ENCODE measurements at places on chromosomes 12 and 14.

GRCh38 chr12:132558042-132558856 lies 52.1 kb downstream of the LRCOL1 start:
- no peak overlapping the region for H3K4me3 ChIP-seq
- no peaks in the 10 kb centered on the region for H3K27me3 ChIP-seq
- H3K36me3 ChIP-seq: no peaks in the 10 kb centered on the region
- H3K4me1 ChIP-seq: no peaks in the 10 kb centered on the region
- DNase-seq: no peak
- H3K27ac ChIP-seq: no peak overlapping the region

DNA sequence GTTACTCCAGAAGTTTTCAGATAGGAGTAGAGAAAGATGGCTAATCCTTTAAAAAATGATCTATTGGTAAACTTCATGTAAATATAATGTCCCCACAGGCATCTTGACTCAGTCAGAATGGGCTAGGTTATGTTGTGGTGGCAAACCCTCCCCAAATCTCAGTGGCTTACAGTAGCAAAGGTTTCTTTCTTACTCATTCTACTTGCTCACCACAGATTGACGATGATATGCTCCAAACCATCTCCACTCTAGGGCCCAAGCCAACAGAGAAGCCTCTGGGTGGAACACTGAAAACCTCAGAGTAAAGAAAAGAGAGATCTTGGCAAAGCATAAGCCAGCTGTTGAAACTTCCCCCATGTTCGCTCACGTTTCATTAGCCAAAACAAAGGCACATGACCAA lies 146.4 kb downstream of the EMP1 start:
- no peaks in the 10 kb centered on the region for H3K27me3 ChIP-seq
- H3K36me3 ChIP-seq: no peaks in the 10 kb centered on the region
- no peak overlapping the region for H3K4me3 ChIP-seq
- DNase-seq: no peak

DNA sequence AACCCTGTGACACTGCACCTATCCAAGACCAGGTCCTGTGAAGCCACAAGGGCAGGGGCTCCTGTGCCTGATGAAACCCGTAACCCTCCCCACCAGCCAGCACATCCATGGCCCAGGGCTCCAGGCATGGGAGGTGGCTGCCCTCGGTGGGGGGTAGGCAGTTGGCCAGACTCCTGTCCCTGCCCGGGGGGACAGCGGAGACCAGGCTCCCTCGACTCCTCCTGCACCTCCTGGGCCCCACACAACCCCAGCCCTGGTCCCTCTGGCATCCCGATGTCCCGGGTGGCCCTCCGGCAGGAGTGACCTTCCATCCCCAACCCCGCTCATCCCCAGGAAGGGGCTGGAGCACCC lies 11.4 kb downstream of the AKT1 start:
- H3K4me3 ChIP-seq: no peak overlapping the region
- H3K27ac ChIP-seq: no peak overlapping the region
- no peak for DNase-seq
- no peaks in the 10 kb centered on the region for H3K4me1 ChIP-seq

GRCh38 chr12:68767191-68767590 lies 21.2 kb downstream of the SLC35E3 start:
- H3K27ac ChIP-seq: no peak overlapping the region
- H3K4me3 ChIP-seq: no peak overlapping the region
- no peaks in the 10 kb centered on the region for H3K27me3 ChIP-seq

- no peaks in the 10 kb centered on the region for H3K36me3 ChIP-seq
- H3K4me3 ChIP-seq: no peak overlapping the region
- H3K27ac ChIP-seq: peak overlapping the region; percentile 7
- DNase-seq: no peak
- no peaks in the 10 kb centered on the region for H3K4me1 ChIP-seq
- no peaks in the 10 kb centered on the region for H3K27me3 ChIP-seq
Measured at GRCh38 chr12:96054244-96054610, 18.8 kb upstream of the LTA4H start.

DNA sequence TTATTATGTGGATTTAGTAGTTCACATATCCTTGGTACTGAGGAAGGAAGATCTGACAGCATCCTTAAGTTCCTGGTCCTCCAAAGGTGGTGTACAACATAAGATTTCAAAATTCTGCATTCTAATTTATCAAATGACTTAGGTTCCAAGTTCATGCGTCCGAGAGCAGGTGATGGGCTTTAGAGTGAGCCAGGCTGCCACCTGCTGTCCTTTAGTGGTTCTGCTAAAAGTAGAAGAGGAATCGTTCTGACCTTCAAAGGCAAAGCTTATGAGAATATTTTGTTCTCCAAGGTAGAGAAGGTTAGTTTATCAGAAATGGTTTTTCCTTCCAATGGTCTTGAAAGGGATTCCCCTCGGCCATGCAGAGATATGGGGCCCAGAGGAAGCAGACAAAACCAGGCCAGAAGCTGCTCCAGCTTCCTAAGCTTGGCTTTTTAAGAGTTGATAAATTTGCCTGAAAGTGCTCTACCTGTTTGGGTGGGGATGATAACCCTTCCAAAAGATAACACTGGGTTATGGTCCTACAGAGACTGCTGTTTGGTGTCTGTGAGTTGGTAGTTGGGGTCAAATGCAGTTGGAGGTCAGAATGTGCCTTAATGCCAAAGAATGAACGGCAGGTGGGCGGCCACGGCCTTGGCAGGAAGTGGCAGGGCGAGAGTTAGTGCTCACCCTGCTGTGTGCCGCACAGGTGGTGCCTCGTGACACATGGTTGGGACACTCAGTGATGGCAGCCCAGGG lies 29.1 kb upstream of the LRTM2 start:
- no peak overlapping the region for H3K4me3 ChIP-seq
- no peaks in the 10 kb centered on the region for H3K36me3 ChIP-seq
- H3K27me3 ChIP-seq: no peaks in the 10 kb centered on the region
- peak; percentile 63 for DNase-seq

DNA sequence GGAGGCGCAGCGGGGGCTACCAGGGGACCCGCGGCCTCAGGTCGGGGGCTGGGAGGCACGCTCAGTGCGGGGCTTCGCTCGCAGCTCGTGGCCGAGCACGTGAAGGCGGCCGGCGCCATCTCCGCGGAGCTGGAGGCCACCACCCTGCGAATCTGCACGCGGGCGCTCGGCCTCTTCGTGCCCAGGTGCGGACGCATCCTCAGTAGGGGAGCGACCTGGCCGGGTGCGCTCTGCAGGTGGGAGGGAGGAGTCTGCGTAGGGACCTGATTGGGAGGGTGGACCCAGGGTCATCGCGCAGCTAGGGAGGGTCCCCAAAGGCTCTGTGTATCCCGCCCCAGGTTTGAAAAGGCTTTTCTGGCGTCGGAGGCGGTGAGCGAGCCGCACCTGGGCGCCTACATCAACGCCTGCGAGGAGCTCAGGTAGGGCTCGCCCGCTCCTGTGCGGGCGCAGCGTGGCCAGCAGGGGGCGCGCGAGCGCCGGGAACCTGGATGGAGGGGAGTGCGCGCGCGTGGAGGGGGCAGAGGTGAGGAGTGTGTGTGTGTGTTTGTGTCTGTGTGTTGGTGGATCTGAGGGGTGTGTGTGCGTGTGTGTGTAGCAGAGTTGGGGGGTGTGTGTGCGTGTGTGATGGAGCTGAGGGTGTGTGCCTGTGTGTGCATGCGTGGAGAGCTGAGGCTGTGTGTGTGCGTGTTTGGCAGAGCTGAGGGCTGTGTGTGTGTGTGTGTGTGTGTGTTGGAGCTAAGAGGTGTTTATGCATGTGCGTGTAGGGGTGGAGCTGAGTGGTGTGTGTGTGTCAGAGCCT lies 10.3 kb downstream of the EXOC3L4 start:
- H3K27ac ChIP-seq: no peak overlapping the region
- DNase-seq: no peak
- H3K4me3 ChIP-seq: no peak overlapping the region
- peaks cover 17% of the 10 kb centered on the region for H3K27me3 ChIP-seq
- H3K4me1 ChIP-seq: no peaks in the 10 kb centered on the region
- H3K36me3 ChIP-seq: no peaks in the 10 kb centered on the region

GRCh38 chr12:108611884-108612415 lies 14.1 kb upstream of the TMEM119 start:
- H3K27ac ChIP-seq: no peak overlapping the region
- no peak overlapping the region for H3K4me3 ChIP-seq
- peaks cover 4% of the 10 kb centered on the region for H3K4me1 ChIP-seq
- DNase-seq: no peak
- no peaks in the 10 kb centered on the region for H3K36me3 ChIP-seq
- H3K27me3 ChIP-seq: no peaks in the 10 kb centered on the region

DNA sequence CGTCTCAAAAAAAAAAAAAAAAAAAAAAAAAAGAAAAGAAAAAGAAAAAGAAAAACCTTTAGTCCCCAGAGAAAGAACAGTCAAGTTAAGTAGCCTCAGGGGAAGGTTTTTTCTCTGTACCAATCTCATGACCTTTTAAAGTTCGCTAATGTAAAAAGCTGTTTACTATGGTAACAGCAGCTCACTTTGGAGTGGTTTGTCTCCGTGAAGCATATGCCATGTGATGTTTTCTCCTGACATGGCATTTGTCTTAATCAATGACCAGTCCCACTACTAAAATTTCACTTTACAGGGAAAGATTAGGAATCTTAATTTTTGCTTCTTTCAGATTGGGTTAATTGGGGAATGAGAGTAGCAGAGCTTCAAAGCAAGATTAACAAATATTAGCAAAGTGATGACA lies 4.3 kb downstream of the RNF212B start:
- no peak overlapping the region for H3K27ac ChIP-seq
- H3K4me1 ChIP-seq: no peaks in the 10 kb centered on the region
- DNase-seq: no peak

GRCh38 chr14:80395031-80395430 lies 183.7 kb upstream of the DIO2 start:
- H3K27me3 ChIP-seq: no peaks in the 10 kb centered on the region
- no peak overlapping the region for H3K4me3 ChIP-seq
- H3K27ac ChIP-seq: no peak overlapping the region

DNA sequence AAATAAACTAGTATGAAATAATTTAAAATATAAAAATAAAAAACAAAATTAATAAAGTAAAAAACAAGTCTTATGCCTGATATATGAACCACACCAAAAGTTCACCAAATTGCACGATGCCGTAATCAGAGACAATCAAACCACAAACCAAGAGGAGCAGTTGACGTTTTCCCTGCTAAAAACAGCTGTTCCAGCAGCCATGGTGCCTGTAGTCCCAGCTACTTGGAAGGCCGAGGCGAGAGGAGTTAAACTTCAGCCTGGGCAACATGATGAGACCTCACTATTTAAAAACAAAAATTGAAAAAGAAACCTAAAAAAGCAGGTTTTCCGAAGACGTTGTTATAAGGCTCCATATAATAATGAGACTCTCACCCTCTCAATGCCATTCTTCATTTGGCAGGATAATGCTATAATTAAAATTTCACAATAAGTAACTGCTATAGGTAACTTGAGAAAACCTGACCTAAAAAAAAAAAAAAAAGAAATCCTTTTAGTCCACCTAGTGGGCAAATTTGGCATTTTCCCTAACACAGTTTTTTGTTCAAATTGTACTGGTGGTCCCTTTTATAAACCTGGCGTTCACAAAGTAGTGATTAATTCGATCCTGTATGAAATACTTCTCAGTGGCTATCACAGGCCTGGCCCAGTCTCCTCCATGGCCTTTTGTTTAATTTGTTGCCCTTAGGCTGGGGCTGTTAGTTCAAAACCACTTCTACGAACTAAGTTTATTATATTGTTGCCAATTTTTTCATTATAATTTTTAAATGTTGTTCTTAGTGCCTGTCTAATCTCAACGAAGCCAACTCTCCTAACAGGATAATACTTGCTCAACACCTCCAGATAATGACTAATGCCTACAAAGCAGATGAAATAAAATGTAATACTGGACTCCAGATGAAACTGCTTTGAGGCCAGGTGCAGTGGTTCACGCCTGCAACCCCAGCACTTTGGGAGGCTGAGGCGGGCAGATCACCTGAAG lies 62.1 kb downstream of the TNFAIP2 start:
- no peak overlapping the region for H3K27ac ChIP-seq
- no peaks in the 10 kb centered on the region for H3K36me3 ChIP-seq
- DNase-seq: no peak
- no peaks in the 10 kb centered on the region for H3K27me3 ChIP-seq

DNA sequence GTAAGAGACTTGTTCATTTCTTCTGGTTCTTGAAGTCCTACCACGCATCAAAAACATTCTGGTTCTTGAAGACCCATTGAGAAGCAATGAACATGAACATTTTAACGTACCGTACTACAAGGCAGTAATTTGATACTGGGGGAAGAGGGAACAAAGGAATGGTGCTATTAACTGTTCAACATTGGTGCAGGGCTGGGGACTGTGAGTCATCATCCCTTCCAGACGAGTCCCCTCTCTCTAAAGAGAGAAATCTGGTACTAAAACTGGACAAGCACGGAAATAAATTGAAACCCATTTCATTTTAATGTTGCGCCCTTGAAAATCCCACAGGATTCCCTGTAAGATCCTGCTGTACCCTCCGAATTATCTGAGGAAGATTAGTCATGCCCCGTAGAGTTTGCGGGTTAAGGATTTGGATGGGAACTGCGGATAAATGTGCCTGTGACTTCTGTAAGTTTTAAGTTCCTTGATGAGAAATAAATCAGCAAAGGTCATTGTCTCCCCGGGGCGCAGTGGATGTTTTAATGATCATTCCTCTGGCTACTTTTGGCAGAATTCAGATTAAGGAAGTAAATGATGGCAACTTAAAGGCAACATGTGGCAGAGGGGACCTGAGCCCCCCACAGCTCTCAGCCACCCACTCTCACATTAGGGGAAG lies 78.6 kb downstream of the KCNK13 start:
- H3K4me3 ChIP-seq: no peak overlapping the region
- no peaks in the 10 kb centered on the region for H3K36me3 ChIP-seq
- no peaks in the 10 kb centered on the region for H3K27me3 ChIP-seq
- no peak overlapping the region for H3K27ac ChIP-seq
- H3K4me1 ChIP-seq: no peaks in the 10 kb centered on the region

DNA sequence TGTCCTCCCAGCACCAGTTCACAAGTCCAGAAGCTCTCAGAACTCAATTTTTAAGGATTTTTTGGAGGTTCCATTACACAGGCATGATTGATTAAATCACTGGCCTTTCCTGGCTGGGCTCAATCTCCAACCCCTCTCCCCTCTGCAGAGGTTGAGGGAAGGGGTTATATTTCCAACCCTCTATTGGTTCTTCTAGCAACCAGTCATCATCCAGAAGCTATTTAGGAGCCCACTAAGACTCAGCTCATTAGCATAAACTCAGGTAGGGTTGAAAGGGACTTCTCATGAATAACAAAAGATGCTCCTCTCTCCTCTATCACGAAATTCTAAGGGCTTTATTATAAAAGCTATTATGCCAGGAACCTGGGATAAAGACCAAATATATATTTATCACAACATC lies 41.5 kb downstream of the SPPL3 start:
- peaks cover 4% of the 10 kb centered on the region for H3K4me1 ChIP-seq
- H3K4me3 ChIP-seq: no peak overlapping the region
- no peak for DNase-seq
- H3K27ac ChIP-seq: no peak overlapping the region
- H3K27me3 ChIP-seq: no peaks in the 10 kb centered on the region

GRCh38 chr12:83538361-83538965 lies 851.8 kb downstream of the TMTC2 start:
- H3K27ac ChIP-seq: no peak overlapping the region
- H3K4me1 ChIP-seq: no peaks in the 10 kb centered on the region
- no peaks in the 10 kb centered on the region for H3K27me3 ChIP-seq
- DNase-seq: no peak

- no peaks in the 10 kb centered on the region for H3K36me3 ChIP-seq
- no peaks in the 10 kb centered on the region for H3K4me1 ChIP-seq
- no peak for DNase-seq
- no peaks in the 10 kb centered on the region for H3K27me3 ChIP-seq
- no peak overlapping the region for H3K4me3 ChIP-seq
- no peak overlapping the region for H3K27ac ChIP-seq
Measured at GRCh38 chr14:98328496-98328895, 943.5 kb downstream of the BCL11B start.

- no peak overlapping the region for H3K4me3 ChIP-seq
- H3K27ac ChIP-seq: peak overlapping the region; percentile 75
- peak; percentile 47 for DNase-seq
- no peaks in the 10 kb centered on the region for H3K27me3 ChIP-seq
- H3K36me3 ChIP-seq: no peaks in the 10 kb centered on the region
Measured at GRCh38 chr14:68688872-68689371, 103.9 kb downstream of the ZFP36L1 start.
